ENCODE measurements at places on chromosomes 7 and 10.

DNA sequence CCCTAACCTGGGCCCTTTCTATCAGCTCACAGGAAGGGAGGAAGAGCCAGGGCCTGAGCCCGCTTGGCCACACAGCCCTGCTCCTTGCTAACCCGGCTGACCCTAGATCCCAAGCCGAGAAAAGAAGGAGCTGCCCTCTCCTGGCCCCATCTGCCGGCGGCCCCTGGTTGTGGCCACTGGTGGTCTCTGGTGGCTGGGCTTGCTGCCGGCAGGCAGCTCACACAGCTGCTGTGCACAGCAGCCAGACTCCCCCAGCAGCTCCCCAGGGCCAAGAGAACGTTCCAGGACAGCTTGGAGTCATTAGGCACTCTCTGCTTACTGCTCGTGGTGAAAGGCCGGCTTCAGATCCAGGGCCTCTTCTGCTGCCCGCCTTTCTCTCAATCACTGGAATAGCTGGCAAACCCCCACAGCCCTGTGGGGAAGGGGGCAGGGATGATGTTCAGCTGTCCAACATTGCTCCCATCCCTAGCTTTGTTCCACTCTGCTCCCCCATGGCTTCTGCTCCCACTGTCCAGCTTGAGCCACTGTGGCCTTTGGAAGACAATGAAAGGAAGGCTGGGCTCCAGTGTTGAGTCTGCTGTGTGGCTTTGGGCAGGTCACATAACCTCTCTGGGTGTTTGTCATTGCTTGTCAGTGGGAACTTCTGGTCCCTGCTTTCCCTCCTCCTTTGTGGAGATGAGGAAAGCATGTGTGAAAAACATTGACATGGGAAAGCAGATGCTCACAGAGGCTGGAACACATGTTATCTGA, 35.4 kb upstream of the COL13A1 start:
- H3K27ac ChIP-seq, result no peak overlapping the region
- peaks cover 36% of the 10 kb centered on the region for H3K27me3 ChIP-seq
- DNase-seq, result no peak

GRCh38 chr7:91517201-91517785, 253.1 kb downstream of the FZD1 start:
- H3K27me3 ChIP-seq, result no peaks in the 10 kb centered on the region
- no peak overlapping the region for H3K4me3 ChIP-seq
- no peak overlapping the region for H3K27ac ChIP-seq
- no peaks in the 10 kb centered on the region for H3K36me3 ChIP-seq
- H3K4me1 ChIP-seq, result no peaks in the 10 kb centered on the region

GRCh38 chr7:125149151-125149550, 219.5 kb upstream of the POT1 start:
- H3K4me1 ChIP-seq, result peaks cover 1% of the 10 kb centered on the region
- no peak overlapping the region for H3K4me3 ChIP-seq
- no peaks in the 10 kb centered on the region for H3K27me3 ChIP-seq
- H3K36me3 ChIP-seq, result no peaks in the 10 kb centered on the region

GRCh38 chr10:45419676-45420025, 45.6 kb downstream of the ALOX5 start:
- H3K27me3 ChIP-seq, result peaks cover 16% of the 10 kb centered on the region
- peak overlapping the region; percentile 96 for H3K27ac ChIP-seq
- H3K4me1 ChIP-seq, result peaks cover 5% of the 10 kb centered on the region
- H3K36me3 ChIP-seq, result no peaks in the 10 kb centered on the region

GRCh38 chr10:129505500-129506075, 38.5 kb downstream of the MGMT start:
- no peaks in the 10 kb centered on the region for H3K4me1 ChIP-seq
- no peaks in the 10 kb centered on the region for H3K27me3 ChIP-seq
- H3K27ac ChIP-seq, result no peak overlapping the region
- H3K36me3 ChIP-seq, result peaks cover 2% of the 10 kb centered on the region
- H3K4me3 ChIP-seq, result no peak overlapping the region

DNA sequence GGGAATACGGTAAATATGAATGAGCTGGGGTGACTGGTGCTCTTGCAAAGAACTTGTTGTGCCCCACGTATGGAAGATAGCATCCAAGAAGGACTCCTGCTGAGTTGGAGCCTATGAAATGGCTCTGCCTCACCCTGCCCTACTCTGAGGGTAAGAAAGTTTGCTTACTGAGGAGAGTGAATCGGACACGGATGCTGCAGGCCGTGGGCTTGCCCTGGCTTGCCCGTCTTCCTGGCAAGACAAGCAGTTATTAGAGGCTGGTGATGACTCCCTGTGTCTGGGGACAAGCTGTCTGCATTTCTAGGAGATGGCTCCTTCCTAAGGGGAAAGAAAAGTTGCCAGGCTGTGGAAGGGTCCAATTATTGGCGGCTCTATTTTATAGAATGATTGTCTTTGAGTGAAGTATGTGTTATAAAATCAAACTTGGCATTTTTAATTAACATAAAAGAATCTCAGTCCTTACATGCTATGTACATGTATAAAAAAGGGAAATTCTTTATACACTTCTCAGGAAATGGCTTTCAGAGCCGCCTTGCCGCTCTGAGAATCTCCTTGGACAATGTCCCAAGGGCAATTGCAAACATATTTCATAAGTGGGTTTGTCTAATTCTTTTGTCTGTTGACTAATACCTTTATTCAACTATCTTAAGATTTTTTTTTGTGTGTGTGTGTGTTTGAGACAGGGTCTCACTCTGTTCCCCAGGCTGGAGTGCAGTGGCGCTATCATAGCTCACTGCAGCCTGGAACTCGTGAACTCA, 64.6 kb downstream of the CYP26A1 start:
- H3K27ac ChIP-seq, result no peak overlapping the region
- H3K27me3 ChIP-seq, result no peaks in the 10 kb centered on the region
- H3K4me1 ChIP-seq, result no peaks in the 10 kb centered on the region
- no peak overlapping the region for H3K4me3 ChIP-seq
- DNase-seq, result no peak

- no peaks in the 10 kb centered on the region for H3K36me3 ChIP-seq
- no peaks in the 10 kb centered on the region for H3K27me3 ChIP-seq
- DNase-seq, result no peak
- no peak overlapping the region for H3K27ac ChIP-seq
- peaks cover 16% of the 10 kb centered on the region for H3K4me1 ChIP-seq
Measured at GRCh38 chr10:59000162-59000825, 176.1 kb upstream of the PHYHIPL start.

- H3K4me3 ChIP-seq, result no peak overlapping the region
- no peak overlapping the region for H3K27ac ChIP-seq
- peaks cover 22% of the 10 kb centered on the region for H3K27me3 ChIP-seq
- peaks cover 4% of the 10 kb centered on the region for H3K4me1 ChIP-seq
- H3K36me3 ChIP-seq, result no peaks in the 10 kb centered on the region
Measured at GRCh38 chr10:23469596-23470237, 30.8 kb downstream of the OTUD1 start.

DNA sequence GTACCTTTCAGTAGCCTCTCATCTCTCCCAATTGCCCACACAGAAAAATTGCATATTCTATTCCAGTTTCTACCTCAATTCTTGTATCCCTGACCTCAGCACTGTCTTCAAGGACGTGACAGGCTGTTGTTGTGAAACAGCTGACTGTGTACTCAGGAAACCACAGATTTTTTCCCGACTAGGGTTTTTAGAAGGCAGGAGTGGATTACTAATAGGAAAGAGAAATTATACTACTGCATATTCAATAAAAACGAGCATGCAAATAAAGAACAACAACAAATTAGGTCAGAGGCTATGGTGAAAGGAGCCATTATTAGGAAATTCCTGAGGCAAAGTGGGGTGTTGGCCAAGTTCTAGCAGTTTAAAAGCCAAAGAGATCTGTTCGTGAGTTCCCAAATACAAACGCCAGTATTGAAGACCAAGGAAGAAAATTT, 93.4 kb downstream of the DOCK4 start:
- H3K27me3 ChIP-seq, result no peaks in the 10 kb centered on the region
- no peak for DNase-seq
- H3K4me1 ChIP-seq, result peaks cover 18% of the 10 kb centered on the region
- H3K27ac ChIP-seq, result no peak overlapping the region
- H3K4me3 ChIP-seq, result no peak overlapping the region

DNA sequence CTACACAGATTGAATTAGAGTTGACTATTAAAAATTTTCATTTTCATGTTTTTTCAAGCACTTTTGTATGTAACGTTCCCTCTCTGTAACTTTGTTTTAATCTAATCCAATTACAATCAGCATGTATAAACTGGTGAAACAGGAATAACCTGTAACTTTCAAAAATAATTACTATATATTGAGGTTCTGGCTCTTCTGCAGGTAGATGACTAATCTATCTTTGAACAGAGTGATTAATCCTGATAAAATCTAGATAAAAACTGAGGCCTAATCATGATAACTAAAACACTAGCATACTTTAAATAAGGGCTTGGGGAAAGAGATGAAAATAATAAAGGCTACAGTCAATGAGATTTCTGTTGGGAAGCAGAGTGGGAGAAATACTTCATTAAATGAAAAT, 101.6 kb upstream of the KCND2 start:
- no peaks in the 10 kb centered on the region for H3K36me3 ChIP-seq
- no peaks in the 10 kb centered on the region for H3K27me3 ChIP-seq
- no peak overlapping the region for H3K27ac ChIP-seq
- H3K4me1 ChIP-seq, result no peaks in the 10 kb centered on the region

- no peaks in the 10 kb centered on the region for H3K4me1 ChIP-seq
- no peaks in the 10 kb centered on the region for H3K27me3 ChIP-seq
Measured at GRCh38 chr10:97243836-97244235, 48.6 kb downstream of the ARHGAP19 start.

- peaks cover 9% of the 10 kb centered on the region for H3K27me3 ChIP-seq
- no peak overlapping the region for H3K4me3 ChIP-seq
- H3K27ac ChIP-seq, result no peak overlapping the region
- no peak for DNase-seq
- no peaks in the 10 kb centered on the region for H3K4me1 ChIP-seq
Measured at GRCh38 chr10:70745555-70745954, 39.6 kb downstream of the TBATA start.

- no peak overlapping the region for H3K4me3 ChIP-seq
- no peaks in the 10 kb centered on the region for H3K36me3 ChIP-seq
- no peak for DNase-seq
- no peak overlapping the region for H3K27ac ChIP-seq
- H3K4me1 ChIP-seq, result peaks cover 4% of the 10 kb centered on the region
Measured at GRCh38 chr7:20745702-20746101, 41.0 kb downstream of the SP8 start.

GRCh38 chr7:74138945-74139843, 35.0 kb upstream of the EIF4H start:
- peaks cover 3% of the 10 kb centered on the region for H3K4me1 ChIP-seq
- no peak overlapping the region for H3K4me3 ChIP-seq
- H3K27me3 ChIP-seq, result peaks cover 12% of the 10 kb centered on the region
- peak overlapping the region; percentile 37 for H3K27ac ChIP-seq
- DNase-seq, result no peak

DNA sequence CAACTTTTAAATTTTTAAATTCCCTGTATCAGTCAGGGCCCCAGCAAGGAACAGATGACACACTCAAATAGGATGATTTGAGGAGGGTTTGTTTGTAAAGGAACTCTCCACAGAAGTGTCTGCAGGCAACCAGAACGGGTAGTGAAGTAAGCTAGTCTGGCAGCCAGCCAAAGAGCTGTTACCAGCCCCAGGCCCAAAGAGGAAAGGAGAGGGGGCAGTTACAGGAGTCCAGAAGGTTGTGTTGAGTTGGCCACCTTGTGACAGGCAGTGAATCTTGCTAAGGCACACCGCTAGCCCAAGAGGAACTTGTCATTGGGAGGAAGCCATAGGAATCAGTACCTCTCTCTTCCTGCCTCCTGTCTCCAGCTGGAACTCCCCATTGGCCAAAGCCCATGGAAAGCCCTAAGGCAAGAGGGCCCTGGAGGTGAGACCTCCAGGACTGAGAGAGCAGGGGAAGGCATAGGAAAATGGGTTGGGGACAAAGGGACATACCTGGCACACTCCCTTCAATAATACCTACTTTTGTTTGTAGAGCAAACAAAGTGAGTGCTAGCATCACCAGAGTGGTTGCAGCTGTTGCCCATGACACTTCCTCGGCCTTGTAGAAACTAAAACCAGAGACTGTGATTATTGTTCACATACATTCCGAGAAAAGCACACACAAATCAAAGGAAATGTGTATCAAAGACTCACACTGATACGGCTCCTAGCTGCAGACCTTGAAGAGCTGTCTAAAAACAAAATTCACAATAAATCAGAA, 25.4 kb upstream of the GATAD1 start:
- peaks cover 19% of the 10 kb centered on the region for H3K27me3 ChIP-seq
- H3K4me3 ChIP-seq, result no peak overlapping the region
- DNase-seq, result no peak
- peak overlapping the region; percentile 1 for H3K27ac ChIP-seq
- peaks cover 10% of the 10 kb centered on the region for H3K4me1 ChIP-seq

GRCh38 chr7:135121868-135122267, 26.0 kb upstream of the TMEM140 start:
- H3K27ac ChIP-seq, result no peak overlapping the region
- no peaks in the 10 kb centered on the region for H3K4me1 ChIP-seq
- H3K27me3 ChIP-seq, result no peaks in the 10 kb centered on the region
- H3K36me3 ChIP-seq, result peaks cover 8% of the 10 kb centered on the region
- no peak overlapping the region for H3K4me3 ChIP-seq

DNA sequence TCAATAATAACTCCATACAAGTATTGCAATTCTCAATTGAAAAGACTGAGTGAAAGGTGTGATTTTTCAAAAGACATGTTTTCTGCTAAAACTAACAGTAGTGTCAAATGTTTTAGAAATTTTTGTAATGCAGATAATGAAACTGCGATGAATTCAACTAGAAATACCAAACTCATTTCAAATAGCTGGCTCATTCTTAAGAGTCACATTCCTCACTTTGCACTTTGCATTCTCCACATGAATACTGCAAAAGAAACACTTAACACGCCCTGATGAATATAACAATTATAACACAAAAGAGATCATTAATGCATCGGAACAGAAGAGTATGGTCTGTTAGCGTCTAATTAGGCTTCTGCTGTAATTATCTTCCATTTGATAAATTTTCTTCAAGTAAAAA, 15.5 kb upstream of the TSPAN12 start:
- DNase-seq, result no peak
- peaks cover 21% of the 10 kb centered on the region for H3K4me1 ChIP-seq
- no peak overlapping the region for H3K27ac ChIP-seq
- H3K27me3 ChIP-seq, result no peaks in the 10 kb centered on the region
- H3K36me3 ChIP-seq, result no peaks in the 10 kb centered on the region
- no peak overlapping the region for H3K4me3 ChIP-seq

GRCh38 chr10:5830629-5831445, 17.6 kb upstream of the GDI2 start:
- peaks cover 4% of the 10 kb centered on the region for H3K4me1 ChIP-seq
- no peak overlapping the region for H3K4me3 ChIP-seq
- H3K27ac ChIP-seq, result no peak overlapping the region
- no peaks in the 10 kb centered on the region for H3K36me3 ChIP-seq

DNA sequence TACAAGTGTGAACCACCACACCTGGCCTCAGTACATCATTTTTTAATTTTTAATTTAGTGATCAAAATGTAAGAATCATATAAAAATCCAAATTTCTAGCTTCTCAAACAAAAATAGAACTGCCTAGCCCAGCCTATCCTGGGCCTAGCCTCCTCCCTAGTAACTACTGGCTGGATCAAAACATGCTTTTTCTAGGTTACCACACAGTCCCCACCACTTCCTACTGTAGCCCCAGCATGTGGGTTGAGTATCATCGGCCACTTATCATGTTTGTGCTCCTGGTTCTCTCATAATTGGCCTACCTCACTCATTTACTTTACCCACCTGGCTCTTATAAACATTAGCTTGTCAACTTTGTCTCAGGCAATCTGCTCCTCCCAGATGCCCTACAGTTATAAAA, 52.9 kb downstream of the DNAJC12 start:
- H3K27ac ChIP-seq, result no peak overlapping the region
- no peak overlapping the region for H3K4me3 ChIP-seq
- no peaks in the 10 kb centered on the region for H3K36me3 ChIP-seq
- no peaks in the 10 kb centered on the region for H3K4me1 ChIP-seq

- H3K4me1 ChIP-seq, result peaks cover 19% of the 10 kb centered on the region
- DNase-seq, result no peak
- H3K27me3 ChIP-seq, result no peaks in the 10 kb centered on the region
- peaks cover 2% of the 10 kb centered on the region for H3K36me3 ChIP-seq
- H3K27ac ChIP-seq, result no peak overlapping the region
- no peak overlapping the region for H3K4me3 ChIP-seq
Measured at GRCh38 chr10:131638880-131639278, 261.9 kb upstream of the PPP2R2D start.

Measured in progenitor cell of endocrine pancreas (in vitro differentiated cells).